ENCODE measurements at places on chromosomes 12 and 14. TPM values are rescaled to one million over a fixed set of nuclear protein-coding genes. Genes with fewer than 3 reads are reported as not detected.

ADGRD1 gene
- 1.4 TPM for polyA plus RNA-seq

PGF gene
- polyA plus RNA-seq = 1.5 TPM

HOXC12 gene
- not detected for polyA plus RNA-seq

AHNAK2 gene
- polyA plus RNA-seq = 1.4 TPM

CLEC2D gene
- 3.6 TPM for polyA plus RNA-seq

TPPP2 gene
- polyA plus RNA-seq = 0.46 TPM

FAM90A1 gene
- polyA plus RNA-seq = 0.35 TPM

TAS2R30 gene
- not detected for polyA plus RNA-seq

ATG14 gene
- polyA plus RNA-seq = 5.4 TPM

SPX gene
- polyA plus RNA-seq = 13.4 TPM

CALCOCO1 gene
- polyA plus RNA-seq = 103 TPM

KRT74 gene
- not detected for polyA plus RNA-seq

CRADD gene
- polyA plus RNA-seq = 12.3 TPM

All from pancreas (tissue), 10 donors.